Mesothelial cell of epicardium (in vitro differentiated cells): ENCODE measurements at places on chromosomes 3 and 15.

GRCh38 chr15:40790718-40791117 is 16.2 kb upstream of the ZFYVE19 start:
- DNase-seq: no peak

GRCh38 chr3:10294030-10294586 is 1.4 kb upstream of the GHRL start:
- no peak for DNase-seq

DNA sequence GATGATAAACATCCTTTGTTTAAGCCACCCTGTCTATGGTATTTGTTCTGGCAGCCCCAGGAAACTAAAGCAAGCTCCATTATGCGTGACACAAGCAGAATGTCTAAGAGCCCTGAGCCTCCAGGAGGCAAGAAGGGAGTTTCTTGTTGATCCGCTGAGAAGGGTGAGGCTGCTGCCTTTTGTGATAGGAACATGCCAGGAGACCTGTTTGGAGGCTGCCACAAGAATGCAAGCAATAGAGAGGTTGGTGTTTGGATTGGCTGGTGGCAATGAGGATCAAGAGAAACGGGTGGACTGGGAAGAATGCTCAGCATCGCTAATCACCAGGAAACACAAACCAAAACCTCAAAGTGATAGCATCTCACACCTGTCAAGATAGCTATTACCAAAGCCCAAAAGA is 104.8 kb downstream of the ASB7 start:
- no peak for DNase-seq

- DNase-seq: no peak
These were observed at the start of gene C3orf62 for GRCh38 chr3:49276475-49277382. Gene C3orf62 (minus strand): TSS chr3:49277232. CDS start chr3:49276872, 360 bp downstream.

DNA sequence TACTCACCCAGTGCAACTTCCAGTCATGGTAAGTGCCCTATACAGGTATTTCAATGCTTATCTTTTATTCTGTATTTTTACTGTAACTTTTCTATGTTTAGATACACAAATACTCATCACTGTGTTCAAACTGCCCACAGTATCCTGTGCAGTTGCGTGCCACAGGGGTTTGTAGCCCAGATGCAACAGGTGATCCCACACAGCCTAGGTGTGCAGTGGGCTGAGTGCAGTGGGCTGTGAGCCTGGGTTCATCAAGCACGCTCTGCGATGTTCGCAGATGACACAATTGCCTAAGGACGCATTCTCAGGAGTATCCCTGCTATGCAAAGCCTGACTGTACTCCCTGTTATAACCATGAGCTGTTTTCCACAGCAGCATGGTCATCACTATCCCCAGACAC is 36.2 kb upstream of the VGLL4 start:
- no peak for DNase-seq

DNA sequence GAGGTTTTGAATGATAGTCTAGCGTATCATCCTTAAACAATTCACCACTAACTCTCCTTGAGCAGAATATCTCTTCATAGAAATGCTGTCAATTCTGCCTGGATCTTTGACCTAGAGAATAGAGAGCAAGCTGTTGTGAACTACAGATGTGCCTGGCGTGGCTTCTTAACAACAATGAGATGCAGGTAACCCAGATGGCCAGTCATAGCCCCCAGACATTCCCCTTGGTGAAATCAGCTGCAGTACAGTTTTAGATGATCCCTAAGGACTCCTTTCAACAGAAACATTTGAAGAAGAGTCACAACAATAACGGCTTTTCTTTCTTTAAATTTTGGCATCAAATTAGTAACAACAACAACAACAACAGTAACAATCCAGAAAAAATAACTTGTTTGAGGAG is 1041.3 kb downstream of the ROBO1 start:
- no peak for DNase-seq

- no peak for DNase-seq
These were observed 94.9 kb downstream of the ANO10 start for GRCh38 chr3:43526956-43527355.

DNA sequence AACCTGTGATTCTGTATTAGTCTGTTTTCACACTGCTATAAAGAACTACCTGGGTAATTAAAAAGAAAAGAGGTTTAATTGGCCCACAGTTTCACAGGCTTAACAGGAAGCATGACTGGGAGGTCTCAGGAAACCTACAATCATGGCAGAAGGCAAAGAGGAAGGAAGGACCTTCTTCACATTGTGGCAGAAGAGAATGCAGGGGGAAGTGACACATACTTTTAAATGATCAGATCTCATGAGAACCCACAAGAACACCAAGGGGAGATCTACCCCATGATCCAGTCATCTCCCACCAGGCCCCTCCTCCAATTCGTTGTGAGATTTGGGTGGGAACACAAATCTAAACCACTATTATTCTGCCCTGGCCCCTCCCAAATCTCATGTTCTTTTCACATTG is 6.1 kb downstream of the ZKSCAN7 start:
- no peak for DNase-seq
